Inflammatory macrophage treated with lipopolysaccharide for 1 hour (primary cell): ENCODE measurements at places on chromosomes 3 and 15.

- DNase-seq = no peak
Measured at GRCh38 chr3:127404221-127405009, 116.6 kb upstream of the PRR20G start.

DNA sequence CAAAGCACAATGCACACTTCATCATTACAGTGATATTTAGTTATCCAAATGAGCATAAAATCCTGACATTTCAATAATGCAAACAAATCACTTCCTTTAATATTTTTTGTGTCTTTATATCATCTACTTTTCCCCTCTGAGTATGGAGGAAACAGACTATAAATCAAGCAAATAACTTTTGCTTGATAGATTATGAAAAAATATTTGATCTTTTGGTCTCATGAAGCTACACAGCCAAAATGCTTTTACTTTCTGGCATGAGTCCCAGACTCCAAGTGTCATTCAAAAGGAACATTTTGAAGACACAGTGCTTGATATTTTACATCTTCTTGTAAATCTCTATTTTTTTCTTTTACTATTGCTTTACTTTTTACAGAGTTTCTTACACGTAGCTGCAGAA lies 215.3 kb upstream of the ROBO1 start:
- no peak for DNase-seq

- no peak for DNase-seq
Measured at GRCh38 chr3:7973006-7973405, 528.6 kb upstream of the LMCD1 start.

DNA sequence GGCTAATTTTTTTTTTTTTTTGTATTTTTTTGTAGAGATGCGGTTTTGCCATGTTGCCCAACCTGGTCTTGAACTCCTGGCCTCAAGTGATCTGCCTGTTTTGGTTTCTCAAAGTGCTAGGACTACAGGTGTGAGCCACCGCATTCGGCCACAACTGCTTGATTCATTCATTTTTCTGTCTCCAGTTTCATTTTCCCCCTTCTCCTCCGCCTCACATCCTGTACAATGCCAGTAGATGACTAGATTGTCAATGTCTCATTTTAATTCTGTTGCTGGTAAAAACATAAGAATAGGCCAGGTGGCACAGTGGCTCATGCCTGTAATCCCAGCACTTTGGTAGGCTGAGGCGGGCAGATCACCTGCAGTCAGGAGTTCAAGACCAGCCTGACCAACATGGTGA lies 12.0 kb upstream of the ZNF592 start:
- DNase-seq = no peak

GRCh38 chr15:55661428-55661827 lies 73.3 kb upstream of the PYGO1 start:
- DNase-seq = no peak
